ENCODE measurements at places on chromosomes 6 and 20.

DNA sequence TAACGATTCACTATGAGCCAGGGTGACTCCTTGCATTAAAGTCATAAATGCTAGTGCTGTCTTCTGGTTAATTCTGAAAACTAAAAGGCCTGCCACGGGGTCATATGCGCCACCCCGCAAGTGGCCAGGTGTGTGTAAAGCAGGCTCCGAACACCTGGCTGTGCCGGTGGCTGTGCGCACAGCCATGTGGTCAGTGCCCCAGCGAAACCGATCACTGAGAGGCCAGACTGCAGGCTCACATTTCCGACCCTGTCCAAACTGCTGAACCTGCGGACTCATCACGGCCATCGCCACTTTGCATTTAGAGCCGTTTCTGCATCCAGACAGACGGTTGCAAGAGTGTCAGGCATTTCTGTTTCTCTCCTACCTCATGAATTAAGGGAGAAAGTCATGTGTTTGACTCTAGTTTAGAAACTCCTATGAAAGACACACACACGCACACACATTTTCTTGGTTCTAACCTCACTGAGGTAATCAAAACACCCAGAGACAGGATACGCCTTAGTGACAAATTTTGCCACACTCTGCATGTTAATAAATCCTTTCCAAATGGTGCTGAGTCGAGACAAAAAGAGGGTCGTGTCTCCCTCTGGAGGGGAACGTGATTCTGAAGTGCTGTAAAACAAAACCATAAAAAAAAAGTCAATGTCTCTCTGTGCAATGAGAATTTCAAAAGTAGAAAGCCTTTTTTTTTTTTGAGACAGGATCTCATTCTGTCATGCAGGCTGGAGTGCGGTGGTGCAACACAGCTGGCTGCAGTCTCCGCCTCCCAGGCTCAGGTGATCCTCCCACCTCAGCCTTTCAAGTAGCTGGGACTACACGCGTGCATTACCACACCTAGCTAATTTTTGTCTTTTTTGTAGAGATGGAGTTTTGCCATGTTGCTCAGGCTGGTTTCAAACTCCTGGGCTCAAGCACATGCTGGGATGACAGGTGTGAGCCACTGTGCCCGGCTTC lies 31.0 kb upstream of the TCFL5 start:
- no peak for DNase-seq

- DNase-seq = peak; percentile 71
Measured at GRCh38 chr6:149454346-149454848, 30.4 kb downstream of the ZC3H12D start.

- no peak for DNase-seq
Measured at GRCh38 chr6:125197795-125198269, 44.3 kb downstream of the TPD52L1 start.

DNA sequence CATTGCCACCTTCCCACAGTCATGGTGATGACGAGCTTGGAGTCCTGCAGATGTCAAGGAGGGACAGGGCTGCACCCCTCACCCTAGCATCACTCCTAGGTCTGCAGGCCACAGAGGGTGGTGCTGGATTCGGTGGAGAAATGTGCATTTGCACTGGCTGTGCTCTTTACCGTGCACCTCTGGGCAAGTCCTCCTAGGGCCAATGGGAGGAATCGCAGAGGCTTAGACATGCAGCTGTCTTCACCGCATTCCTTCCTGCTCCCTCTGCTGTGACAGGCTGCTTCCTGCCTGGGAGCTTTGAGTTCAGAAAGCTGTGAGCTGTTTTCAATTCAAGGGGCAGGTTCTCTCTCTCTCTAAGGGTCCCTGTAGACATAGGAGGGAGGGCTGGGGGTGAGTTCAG lies 85.1 kb downstream of the EDN3 start:
- DNase-seq = no peak

All from NCI-H1105 (cell line).